ENCODE measurements at places on chromosomes 6 and 20.

- no peak for DNase-seq
Measured at GRCh38 chr20:64107736-64108457, 532 bp upstream of the NPBWR2 start.

DNA sequence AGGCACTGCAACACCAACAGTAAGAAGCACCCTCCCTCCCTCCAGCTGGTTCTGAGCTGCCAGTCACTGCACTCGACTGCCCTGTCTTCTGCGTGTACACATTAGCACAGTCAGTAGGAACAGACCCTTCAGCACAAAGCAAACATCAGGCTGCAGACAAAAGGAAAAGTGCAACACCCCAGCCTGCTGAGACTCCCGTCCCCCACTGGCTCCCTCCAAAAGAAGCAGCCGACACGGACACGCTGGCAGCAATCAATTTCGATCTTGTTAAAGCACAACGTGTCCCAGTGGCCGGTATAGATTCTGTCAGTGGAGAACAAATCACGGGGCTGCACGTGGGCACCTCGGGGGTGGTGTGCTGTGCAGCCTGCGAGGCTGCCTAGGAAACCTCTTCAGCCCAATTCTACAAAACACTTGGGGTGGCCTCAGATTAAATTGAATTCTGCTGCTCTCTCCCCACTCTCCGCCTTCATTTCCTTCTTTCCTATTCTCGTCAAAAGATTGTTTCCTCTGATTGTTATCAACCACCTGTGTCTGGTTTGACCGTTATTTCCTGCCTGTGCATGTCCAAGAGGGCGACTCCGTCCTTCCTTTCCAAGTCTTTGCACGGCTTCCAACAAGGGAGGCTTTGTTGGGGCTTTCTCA lies 38.7 kb downstream of the TRAF3IP2 start:
- no peak for DNase-seq

DNA sequence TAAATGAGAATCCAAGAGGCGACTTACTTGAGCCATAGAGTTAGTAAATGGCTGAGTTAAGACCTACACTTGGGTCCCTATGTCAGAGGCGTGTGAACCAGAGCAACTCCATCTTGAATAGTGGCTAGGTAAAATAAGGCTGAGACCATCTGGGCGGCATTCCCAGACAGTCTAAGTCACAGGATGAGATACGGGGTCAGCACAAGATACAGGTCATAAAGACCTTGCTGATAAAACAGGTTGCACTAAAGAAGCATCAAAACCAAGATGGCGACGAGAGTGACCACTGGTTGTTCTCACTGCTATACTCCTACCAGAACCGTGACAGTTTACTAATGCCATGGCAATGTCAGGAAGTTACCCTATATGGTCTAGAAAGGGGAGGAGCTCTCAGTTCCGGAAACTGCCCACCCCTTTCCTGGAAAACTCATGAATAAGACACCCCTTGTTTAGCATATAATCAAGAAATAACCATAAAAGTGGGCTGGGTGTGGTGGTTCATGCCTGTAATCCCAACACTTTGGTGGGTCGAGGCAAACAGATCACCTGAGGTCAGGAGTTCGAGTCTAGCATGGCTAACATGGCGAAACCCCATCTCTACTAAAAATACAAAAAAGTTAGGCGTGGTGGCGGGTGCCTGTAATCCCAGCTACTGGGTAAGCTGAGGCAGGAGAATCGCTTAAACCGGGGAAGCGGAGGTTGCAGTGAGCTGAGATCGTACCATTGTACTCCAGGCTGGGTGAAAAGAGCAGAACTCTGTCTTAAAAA lies 43.9 kb upstream of the EEF1A1 start:
- DNase-seq, result no peak

DNA sequence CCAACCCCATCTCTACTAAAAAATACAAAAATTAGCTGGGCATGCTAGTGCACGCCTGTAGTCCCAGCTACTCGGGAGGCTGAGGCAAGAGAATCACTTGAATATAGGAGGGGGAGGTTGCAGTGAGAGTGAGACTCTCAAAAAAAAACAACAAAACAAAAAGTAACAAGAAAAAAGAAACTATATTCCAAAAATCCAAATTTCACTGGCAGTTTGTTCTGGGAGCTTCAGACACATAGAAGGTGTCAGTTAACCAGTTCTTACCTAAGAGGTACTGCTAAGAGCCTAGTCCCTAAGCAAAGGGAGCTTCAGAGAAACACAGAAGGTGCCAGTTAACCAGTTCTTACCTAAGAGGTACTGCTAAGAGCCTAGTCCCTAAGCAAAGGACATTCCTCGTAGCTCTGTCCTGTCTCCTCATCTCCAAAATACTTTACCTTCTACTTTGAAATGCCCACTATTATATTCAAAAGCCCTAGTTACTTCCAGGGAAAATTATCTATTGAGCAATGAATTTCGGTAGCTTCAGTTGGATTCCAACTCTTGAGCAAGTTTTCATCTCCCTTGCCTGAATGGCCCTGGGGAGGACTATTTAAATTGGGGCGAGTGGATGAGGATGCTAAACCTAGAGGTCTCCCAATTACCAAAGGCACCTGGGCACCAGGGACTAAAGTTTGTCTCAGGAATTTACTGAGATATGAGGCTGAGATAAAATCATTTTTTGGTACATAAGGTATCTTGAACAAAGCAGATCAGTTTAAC lies 41.0 kb downstream of the HFE start:
- DNase-seq, result no peak

DNA sequence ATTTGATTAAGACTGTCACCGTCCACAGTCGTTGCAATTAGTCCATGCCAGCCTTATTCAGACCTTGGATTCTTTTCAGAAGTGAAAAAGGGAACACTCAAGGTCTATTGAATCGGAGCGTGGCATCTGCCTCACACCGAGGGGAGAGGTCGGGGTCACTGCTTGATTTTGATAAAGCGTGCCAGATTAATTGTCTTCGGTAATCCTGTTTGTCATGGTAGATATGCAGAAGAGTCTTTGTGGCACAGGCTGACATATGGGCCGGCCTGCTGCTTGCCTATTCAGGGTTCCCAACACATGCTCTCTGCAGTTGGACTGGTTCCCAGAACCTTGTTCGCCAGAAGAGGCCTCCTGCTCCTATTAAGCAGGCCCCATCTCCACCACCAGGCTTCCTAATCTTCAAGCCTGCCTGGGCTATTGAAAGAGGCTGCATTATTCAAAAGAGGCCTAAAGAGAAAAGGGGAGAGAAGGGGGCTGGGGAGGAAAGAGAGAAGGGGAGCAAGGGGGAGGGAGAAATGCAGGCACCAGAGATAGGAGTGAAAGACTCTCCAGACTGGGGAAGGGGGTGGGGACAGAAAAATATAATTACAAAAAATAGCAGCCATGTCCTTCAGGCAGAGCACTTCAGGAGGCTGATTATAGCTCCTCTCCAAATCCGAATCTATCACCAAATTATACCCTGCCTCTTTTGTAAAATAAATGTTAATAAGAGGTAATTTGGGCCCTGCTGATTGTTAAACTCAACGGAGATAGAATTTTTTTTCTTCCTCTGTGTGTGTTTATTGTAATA lies 611.3 kb downstream of the HDGFL1 start:
- DNase-seq, result no peak

Measured in GOT3 (cell line).